Hippocampal formation (tissue), 2 donors: ENCODE measurements at places on chromosomes 2 and 18.

GRCh38 chr2:175837046-175837445 is 165.0 kb downstream of the LNPK start:
- no peak for DNase-seq

DNA sequence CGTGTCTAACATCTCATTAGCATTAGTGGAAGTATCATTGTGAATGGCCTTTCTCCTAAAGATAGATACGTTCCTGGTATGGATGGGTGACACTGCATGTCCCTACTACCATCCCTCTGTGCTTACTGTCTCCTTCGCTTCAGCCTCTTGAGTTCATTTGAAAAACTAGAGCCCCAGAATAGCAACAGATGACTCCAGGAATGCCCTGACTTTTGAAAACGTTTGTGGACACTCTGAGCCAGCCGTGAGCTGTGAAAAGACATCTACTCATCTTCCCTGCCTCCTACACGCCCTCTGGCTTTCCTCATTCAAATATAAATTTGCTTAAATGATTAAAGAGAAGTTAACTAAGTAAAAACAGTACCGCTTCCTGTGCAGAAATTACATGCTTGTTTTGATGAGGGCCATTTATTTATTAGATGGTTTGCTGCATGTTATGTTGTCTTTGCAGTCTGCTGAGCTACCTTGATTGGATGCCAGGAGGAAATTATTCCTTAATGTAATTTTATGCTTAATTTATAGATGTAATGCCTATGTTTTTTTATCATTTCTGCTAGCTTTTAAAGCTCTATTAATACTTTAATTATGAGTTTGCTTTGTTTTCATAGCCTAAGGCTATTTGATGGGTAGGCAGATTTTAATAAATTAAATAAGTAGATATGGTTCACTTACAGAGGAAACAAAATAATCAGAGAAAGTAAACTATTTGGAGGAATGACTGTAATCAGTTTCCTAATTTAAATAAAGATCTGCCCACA is 32.1 kb upstream of the MYO3B start:
- no peak for DNase-seq

DNA sequence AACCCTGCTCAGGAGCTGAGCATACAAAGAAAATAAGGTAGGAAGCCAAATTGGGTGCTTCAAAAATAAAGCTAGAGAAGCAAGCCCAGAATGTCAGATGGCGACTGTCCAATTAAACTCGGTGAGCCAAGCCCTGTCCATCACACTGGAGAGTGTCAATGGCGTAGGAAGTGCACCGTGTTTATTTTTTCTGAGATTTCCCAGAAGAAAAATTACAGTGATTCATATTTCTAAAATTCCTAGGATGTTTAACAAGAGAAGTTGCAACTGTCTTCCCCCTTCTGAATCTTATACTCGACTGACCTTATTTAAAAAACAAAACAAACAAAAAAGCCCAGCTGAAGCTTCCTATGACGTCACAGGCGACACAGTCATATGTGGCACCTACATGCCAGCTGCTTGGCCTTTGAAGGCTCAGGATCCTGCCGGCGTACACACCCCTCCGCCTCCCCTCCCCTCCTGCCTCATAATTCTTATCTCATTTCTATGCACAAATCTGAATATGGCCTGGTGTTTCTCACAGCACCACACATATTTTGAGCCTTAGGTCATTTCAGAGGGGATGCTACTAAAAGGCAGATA is 60.8 kb downstream of the MBP start:
- DNase-seq = no peak

DNA sequence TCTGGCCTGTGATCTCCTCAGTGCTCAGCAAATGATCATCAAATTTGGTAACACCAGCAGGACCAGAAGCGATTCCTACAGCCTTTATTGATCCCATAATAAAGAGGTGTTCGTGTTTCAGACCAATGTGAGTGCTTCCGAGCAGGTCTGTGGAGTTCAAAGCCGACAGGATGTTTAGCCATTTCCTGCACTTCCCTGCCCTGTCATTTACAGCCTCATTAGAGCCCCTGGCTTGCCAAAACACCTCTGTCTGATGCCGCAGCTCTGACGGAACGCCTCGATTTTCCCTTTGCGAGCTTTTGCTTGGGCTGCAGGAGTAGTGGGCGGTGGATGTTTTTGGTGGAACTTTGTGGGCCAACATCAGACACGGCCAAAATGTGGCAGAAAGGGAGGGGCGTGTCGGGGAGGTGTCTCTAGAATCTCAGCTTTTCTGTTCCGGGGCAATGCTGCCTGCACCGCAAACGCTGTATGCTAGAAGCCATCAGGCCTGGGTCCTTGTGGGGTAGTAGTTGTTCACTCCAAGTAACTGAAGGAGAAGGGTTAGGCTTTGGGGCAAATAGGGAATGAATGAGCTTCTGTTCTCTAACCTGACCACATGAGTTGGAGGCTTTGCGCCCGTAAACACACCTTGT is 26.1 kb upstream of the INHBB start:
- no peak for DNase-seq

- peak; percentile 78 for DNase-seq
Observed at GRCh38 chr2:19349911-19350677, 8.3 kb downstream of the OSR1 start.

DNA sequence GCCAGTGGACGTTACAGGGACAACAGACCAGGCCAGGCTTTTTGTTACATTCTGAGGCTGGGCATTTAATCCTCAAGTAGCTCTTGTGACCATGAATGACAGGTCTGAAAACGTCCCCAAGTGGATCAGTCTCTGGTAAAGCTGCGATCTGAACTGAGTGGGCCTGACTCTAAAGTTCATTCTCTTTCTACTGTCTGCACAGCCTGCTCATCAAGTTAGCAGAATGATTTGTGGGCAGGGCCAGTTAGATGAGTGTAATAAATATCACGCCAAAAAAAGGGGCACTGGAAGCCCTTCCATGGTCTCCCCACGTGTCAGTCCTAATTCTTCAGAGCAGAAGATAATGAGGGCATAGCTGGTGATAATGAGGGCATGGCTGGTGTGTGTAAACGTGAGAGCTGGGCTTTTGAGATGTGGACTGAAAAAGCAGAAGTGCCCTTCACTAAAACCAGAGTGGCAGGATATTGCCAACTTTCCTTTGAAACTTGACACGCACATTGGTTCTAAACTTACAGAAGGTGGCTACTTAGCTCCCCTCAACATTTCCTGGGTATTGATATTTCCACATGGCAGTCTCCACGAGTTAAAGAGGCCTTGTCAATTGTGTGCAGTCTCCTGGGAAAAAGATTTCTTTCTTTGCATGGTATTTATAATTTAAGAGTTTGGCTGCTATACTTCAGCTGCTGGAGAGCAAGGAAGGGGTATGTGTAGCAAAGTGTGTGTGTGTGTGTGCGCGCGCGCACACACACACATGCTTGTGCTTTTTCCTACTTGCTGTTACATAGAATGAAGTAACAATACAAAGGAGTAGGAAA is 72.7 kb upstream of the LYPD6B start:
- DNase-seq = no peak

DNA sequence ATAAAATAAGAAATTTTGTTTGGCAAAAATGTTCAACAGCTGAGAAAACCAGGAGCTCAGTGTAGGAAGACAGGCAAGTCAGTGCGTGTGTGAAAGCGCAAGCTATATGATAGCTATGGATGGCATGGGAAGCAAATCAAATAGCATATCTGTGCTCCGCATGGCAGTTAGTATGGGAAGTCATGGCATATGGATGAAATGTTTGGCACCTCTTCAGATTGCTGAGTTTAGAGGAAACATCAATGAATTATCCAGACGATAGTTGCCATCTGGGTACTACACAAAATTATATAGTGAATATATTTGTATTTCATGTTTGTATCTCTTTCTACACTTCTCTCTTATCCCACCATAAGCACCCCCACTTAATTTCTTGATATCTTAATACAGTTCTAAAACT is 85.9 kb upstream of the TWSG1 start:
- DNase-seq = no peak

DNA sequence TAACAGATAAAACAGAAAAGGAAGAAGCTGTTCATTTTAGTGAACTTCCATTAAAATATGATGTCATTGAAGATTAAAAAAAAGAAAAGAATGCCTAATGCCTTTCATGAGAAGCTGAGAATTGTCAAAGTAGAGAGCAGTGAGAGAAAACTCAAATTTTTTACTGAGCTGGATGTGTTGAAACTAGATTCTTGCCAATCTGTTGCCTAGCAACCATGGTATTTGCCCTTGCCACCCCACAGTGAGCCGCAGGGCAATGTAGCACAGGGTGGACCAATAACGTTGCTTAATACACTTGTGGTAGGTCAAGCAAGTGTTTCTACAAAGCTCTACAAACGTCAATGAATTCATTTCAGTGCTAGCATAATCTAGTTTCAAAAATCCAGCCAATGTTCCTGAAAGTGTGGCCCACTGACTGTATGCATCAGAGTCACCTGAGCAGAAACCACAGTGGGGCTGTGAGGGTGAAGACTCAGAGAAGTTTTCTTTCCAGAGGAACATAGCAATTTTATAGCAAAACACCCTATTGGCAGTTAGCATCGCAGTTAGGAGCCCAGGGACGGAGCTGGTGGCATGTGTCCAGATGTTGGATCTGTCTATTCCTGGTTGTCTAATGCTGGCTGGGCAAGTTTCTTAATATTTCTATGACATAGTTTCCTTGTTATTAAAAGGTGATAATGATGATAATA is 132.2 kb downstream of the DOCK10 start:
- DNase-seq = no peak

GRCh38 chr2:1647417-1648240 is 96.7 kb downstream of the PXDN start:
- DNase-seq = no peak

DNA sequence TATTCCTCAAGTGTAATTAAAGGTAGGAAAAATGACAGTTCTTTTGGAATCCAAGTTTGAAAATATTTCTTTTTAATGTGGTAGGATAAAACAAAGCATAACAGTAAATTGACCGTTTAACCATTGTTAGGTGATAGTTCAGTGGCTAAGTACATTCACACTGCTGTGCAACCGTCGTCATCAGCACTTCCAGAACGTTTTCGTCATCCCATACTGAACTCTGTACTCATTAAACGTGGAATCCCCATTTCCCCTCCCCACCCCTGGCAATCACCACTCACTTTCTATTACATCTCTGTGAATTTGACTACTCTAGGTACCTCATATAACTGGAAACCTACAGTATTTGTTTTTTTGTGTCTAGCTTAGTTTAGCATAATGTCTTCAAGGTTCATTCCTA is 32.9 kb upstream of the FZD5 start:
- DNase-seq = no peak
